ENCODE measurements at places on chromosomes 7 and 10.

DNA sequence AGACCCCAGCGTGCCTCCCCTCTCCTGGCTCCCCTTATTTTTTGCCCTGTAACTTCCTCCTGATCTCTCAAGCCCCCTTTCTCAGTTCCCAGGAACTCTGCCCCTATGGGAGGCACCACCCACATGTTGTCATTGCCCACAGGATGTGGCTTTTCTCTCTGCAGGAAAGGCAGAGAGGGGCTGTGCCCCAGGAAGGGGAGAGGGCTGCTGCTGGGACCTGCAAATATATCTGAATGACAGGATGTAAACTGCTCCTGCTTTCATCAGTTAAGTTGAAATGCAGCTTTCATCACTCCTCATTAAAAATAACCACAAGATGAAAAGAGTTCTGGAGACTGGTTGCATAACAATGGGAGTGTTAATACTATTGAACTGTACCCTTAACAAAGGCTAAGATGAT, 103.3 kb downstream of the CLEC2L start:
- no peak for DNase-seq

- DNase-seq: no peak
Measured at GRCh38 chr7:18320422-18320821, 175.1 kb upstream of the HDAC9 start.

DNA sequence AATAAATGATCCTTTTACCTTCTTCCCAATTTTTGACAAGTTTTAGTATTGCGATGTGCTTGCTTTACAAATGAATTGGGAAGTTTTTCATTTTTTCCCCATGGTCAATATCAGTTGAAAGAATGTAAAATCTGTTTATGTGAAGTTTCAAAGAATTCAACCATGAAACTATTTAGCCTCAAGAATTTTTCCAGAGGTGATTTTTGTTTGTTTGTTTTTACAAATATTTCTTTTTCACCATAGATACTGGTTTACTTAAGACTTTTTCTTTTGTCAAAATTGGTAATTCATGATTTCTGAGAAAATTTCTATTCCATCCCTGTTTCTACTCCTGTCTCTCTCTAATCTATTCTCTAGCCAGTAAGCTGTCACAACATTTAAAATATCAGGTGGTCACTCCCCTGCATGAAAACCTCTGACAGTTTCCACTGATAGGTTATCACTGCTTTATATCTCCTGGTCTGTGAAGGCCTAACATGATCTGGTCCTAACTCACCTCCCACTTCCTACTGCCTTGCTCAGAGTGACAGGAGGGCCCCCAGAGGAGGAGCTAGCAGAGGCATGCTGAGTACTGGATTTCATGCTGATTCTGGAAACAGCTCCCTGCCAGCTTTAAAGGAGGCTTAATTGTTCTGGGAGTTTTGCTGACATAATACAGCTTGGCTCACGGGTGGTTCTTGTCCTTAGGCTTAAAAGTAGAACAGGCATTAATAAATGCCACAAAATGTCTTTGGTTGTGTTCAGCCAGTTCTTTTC, 7.6 kb upstream of the ARMS2 start:
- no peak for DNase-seq

- peak; percentile 77 for DNase-seq
Measured at GRCh38 chr7:100158229-100159098, at the start of gene TRAPPC14. Gene TRAPPC14 (minus strand): TSS chr7:100158723. CDS start chr7:100158499, 224 bp downstream.

GRCh38 chr7:42877862-42878261, 34.0 kb downstream of the C7orf25 start:
- no peak for DNase-seq

DNA sequence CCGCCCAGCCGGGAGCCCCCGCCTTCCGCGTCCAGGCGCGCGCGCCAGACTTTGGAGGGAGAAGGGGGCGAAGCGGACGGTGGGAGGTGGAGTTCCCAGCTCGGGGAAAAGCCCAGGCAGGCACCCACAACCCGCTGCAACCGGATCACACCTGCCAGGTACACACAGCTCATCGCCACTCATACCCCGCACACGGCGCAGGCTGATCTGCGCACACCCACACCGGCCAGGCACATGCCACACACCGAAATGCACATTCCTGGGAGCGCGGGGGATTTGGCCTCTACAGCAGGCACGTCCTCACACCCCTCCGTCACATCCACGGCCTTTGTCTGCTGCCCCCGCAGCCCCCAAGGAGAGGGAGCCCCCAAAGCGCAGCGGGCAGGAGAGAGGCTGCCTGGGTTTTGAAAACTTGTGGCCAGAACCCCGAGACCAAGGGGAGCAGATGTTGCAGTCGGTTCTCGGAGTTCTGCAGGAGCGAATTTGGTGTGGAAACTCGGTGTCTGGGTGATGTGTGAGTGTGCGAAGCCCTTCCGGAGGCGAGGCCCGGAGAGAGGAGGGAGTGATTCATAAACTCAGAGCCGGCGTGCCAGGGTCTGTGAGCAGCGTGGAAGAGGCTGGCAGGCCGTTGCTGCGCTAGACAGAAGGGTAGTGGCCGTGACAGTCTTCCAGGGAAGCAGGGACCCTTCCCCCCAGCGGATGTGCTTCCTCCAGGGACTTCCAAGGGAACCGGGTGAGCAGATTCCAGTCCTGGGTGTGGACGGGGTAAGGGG, 734 bp downstream of the CHST3 start:
- DNase-seq: peak; percentile 15

- no peak for DNase-seq
Measured at GRCh38 chr7:151053096-151053495, 4.6 kb downstream of the CDK5 start.

DNA sequence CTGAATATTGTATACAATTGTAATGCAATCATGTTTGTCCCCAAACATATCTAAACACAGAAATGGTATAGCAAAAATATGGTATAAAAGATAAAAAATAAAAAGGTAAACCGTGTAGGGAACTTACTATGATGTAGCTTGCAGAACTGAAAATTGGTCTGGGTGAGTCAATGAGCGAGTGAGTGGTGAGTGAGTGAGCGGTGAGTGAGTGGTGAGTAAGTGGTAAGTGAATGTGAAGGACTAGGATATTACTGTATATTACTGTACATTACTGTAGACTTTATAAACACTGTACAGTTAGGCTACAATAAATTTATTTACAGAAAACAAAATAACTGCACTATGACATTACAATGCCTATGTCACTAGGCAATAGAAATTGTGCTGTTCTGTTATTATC, 1163.2 kb upstream of the SORCS1 start:
- no peak for DNase-seq

DNA sequence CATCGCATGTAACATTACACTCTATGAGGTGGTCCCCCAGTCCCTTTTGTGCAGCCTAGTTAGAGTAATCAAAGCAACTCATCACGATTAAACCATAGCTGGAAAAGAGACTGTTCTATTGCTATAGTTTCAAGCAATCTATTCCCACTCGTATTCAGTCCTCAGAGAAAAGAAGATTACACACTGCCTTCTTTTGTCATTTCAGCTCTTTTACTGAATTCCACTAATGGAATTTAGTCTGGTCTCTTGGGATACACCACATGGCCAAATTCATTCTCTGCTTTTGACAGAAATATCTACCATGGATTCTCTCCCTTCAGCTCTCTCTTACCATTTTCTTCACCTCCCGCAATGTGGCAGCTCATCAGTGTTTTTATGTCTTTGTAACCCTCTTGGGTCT, 108.9 kb upstream of the HDAC9 start:
- DNase-seq: no peak

DNA sequence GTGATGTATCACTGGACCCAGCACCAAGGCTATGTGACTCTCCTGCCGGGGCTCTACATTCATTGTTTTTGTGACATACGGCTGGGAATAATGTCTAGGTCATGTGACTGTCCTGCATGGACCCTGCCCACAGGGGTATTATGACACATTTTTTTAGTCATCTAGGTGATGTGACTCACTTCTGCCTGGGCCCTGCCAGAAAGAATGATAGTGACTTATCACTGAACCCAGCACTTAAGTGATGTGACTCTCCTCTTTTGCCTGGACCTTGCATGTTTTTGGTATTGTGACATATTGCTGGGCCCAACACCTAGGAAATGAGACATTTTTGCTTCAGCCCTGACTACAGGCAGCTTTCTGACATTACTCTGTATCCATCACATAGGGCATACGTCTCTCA, 51.1 kb upstream of the ZNF107 start:
- no peak for DNase-seq

- peak; percentile 12 for DNase-seq
Measured at GRCh38 chr7:68785036-68785435, 813.2 kb upstream of the AUTS2 start.

DNA sequence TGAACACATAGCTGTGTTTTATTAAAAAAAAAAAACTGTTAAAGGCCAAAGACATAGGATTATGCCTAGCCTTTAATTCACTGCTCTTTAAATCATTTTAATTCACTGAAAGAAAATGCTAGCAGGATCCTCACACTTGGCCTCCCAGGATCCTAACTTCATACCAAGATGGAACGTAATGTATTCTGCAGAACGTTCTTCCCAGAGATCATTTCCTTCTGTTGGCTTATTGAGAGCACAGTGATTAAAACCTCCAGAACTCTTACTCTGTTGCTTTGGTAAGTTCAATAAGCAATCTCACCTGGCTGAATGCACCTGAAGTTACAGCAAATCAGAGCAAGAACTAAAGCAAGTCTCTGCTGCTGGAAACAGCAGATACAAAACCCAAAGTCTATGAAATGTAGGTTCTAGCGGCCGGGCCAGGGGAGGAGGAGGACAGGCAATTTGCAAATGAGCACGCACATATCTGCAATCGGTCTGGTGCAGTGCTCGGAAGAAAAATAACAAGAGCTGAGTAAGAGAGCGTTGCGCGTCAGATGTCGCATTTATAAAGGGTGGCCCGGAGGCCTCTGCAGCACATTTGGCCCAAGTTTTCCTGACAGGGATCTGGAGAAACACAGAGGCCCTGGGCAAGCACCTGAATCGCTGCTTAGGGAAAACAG, 193.9 kb downstream of the FAM107B start:
- no peak for DNase-seq

DNA sequence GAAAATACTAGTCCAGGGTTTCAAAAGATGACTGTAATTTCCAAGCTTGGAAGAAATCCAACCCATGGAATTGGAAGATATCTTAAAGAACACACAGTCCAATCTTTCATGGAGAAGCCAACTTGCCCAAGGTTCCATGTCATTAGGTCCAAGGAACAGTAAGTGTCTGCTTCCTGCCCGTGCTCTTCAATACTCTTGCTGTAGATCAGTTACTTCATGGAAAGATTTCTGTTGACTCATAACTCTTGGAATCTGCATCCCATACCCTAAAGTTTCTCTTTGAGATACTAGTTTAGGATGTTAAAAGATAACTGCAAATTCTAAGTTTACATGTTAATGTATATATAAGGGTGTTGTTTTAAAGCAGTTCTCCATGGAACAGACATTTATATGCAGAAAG, 127.9 kb upstream of the SLC13A1 start:
- no peak for DNase-seq

- DNase-seq: no peak
Measured at GRCh38 chr10:88557256-88557655, 25.9 kb downstream of the RNLS start.

DNA sequence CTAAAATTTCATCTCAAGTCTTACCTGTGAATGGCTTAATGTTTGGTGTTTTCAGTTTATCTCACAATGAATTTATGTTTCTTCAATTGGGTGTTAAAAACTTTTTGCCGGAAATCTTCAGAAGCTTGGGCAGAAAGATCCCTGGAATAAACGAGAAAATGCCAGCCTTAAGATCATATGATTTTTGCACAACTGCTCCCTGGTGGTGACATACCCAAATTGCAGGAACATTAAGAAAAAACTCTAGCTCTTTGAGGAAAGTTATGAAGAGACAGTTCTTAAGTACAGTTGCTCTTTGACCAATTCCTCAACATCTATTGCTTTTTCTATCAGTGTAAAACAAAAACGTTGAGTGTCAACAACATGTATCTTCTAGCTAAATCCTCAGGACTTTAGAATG, 48.2 kb upstream of the CREB5 start:
- DNase-seq: no peak

All from NCI-H1105 treated with DMSO at 0.1 percent for 48 hours (cell line).